ENCODE measurements at places on chromosomes 1 and 21.

DNA sequence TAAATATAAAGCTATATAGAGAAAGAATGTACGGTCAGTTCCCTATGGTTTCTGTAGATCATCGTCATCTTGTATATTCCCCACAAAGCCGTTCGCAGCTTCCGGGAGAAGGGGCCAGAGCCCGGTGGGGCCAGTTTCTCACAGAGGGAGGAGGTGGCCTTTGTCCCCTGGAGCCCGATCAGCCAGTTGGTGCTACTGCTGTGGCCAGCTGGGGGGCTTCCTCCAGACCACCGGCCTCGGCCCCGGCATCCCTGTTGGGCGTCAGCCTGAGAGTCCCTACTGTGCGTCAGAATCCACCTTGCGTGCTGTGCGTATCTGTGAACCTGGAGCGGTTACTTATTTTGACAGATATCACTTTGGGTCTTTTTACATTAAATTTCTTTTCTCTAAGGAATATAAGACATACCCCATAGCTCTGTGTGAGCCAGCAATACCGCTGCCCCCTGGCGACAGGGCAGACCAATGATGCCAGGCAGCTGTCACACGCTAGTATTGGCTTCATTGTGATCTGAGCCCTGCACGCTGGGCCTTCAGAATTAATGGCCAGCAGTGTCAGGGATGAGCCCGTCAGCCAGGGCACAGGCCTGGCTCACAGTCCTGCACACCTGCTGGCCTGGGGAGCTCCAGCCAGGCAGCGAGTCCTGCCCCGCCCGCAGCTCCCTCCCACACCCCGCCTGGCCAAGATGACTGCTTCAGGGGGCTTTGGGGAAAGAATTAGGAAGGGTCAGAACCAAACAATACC is 145.9 kb downstream of the PGBD5 start:
- DNase-seq: no peak

- peak; percentile 77 for DNase-seq
Observed at GRCh38 chr1:211323156-211324063, 3.2 kb upstream of the TRAF5 start.

DNA sequence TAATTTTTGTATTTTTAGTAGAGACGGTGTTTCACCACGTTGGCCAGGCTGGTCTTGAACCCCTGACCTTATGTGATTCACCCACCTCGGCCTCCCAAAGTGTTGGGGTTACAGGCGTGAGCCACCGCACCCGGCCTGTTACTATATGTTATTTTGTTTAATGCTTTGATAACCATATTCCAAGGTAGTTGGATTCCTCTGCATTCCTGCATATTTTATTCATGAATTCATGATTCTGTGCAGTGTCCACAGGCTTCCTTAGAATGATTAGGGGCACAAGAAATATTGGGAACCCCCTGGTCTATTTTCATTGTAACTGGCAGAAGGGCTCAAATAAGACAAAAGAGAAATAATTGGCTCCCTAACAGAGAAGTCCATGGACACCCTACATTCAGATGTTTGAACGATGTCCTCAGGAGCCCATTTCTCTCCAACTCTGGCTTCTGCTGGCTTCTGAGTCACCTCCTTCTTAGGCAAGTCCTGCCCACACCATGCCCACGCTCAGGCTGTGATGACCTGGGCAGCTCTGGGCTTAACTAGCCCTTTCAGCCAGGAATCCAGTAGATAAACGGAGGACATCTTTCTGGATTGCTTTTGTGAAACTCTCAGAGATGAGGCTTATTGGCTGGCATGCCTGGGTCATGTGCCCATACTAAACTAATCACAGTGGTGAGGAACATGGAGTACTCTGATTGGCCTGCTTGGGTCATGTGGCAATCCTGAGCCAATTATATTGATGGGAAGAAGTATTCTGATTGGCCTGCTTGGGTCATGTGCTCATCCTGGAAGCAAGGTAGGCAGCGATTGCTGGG is 32.6 kb downstream of the TNFRSF8 start:
- no peak for DNase-seq

GRCh38 chr1:183374825-183375224 is 43.4 kb downstream of the NMNAT2 start:
- DNase-seq: no peak

- no peak for DNase-seq
Observed at GRCh38 chr1:155077758-155078445, 735 bp upstream of the EFNA3 start.

- DNase-seq: peak; percentile 91
Observed at GRCh38 chr1:2279210-2279639, 51.1 kb downstream of the SKI start.

DNA sequence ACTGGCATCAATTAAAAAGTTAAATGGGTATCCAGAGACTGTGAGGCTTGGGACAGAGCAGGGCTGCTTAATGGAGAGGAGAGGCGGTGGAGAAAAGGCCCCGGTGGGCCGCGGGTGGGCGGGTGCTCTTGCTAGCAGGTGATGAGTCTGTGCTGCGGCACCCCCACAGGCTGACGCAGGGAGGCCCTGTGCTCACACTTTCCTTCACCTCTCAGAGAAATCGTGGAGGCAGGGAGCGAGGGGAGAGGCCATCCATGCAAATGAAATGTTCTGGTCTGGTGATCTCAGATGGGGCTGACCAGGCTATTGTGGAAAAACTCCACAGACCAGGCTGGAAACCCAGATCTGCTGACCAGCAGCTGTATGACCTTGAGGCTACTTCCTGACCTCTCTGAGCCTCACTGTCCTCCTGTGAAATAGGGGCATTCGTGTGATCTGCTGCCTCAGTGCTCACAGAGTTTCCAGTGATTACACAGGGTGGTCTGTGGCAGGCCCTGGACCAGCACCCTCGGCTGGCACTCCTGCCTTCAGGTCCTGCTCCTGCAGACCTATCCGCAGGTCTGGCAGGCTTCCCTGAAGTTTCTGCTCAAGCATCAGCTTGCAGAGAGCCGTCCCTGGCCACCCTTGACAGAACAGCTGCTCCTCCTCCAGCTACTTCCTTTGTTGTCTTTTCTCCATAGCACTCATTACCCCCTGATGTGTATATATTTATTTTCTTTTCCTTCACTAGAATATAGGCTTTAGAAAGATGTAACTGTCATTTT is 89.2 kb downstream of the BEND5 start:
- no peak for DNase-seq

DNA sequence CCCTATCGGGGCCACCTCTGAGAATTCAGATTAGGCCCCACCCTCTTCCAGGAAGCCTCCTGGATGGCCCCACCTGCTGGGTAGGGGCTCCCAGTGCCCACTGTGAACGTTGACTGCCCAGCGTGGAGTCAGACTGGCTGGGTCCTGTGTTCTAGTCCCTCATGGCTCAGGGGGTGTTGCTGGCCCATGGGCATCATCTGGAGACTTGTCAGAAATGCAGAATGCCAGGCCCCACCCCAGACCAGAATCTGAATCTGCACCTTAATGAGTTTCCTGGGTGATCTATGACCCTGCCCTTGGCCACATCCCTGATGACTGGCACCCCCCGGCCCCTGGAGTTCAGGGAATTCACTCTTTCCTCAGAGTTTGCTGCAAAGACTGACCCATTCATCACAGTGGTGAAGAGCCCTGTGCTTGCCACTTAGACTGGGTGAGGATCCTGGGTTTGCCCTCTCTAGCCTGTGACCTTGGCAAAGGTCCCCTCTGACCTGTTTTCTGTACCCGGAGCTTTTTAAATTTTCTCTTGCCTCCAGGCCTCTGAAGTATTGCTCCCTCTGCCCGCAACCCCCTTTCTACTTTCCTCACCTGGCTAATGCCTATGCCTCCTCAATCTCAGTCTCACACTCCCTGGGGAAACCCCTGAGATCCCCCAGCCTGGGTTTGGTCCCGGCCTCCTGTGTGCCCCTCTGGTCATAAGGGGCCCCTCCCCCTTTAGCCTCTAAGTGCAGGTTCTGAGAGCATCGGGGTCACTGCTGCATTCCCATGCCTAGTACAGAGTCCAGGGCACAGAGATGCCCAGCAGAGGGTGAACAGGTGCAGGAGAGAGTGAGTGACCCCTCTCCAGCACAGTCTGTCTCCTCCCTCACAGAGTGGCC is 184.2 kb downstream of the MATN1 start:
- DNase-seq: no peak

DNA sequence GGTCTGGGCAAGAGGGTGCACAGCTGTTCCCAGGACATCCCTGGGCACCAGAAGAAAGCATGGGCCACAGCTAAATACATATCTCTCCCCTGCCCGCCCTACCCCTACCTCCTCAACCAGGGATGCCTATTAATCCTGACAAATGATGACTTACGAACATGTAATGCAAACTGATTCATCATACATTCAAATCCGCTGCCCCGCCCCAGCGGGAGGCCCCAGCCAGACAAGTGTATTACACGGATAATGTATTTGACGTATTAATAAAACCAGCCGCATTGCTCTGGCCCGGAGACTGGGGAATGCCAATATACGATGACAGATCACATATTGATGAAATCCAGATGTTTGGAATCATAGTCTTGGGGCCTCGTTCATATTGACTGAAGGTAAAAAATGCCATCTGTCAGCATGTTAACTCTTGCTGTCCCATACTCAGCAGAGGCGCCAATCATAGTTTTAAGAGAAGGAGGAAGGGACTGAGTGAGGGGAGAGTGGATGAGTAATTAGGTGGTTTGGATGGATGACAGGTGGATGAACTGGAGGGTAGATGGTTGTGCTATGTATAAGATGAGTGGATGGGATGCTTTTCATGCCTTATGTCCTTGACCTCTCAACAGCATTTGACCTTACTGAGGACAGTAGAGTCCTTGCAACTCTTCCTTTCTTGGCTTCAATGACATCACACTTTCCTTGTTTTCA is 68.2 kb downstream of the TMEM53 start:
- DNase-seq: no peak

- DNase-seq: peak; percentile 90
Observed at GRCh38 chr1:229203030-229203751, 67.7 kb upstream of the RAB4A start.

GRCh38 chr1:243756529-243756928 is 93.5 kb downstream of the AKT3 start:
- DNase-seq: no peak

- no peak for DNase-seq
Observed at GRCh38 chr21:42835611-42836401, 43.5 kb downstream of the WDR4 start.

GRCh38 chr21:34180826-34181359 is 107.5 kb downstream of the MRPS6 start:
- peak; percentile 56 for DNase-seq

DNA sequence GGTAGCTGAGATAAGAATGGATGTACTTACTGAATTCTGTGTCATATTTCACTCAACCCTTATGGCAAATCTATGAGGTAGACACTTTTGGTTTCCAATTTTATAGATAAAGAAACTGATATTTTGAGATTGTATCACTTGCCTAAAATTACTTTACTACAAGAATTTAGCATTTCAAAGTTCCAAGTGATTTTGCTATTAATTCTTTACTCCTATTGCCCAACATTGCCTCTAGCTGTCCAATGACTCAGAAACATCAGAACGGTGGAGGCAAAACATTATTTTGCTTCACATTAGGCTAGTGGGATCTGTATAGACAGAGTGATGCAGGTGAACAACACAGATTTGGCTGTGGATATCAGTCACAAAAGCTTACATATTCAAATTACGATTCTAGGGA is 747.2 kb upstream of the NEGR1 start:
- no peak for DNase-seq

- peak; percentile 56 for DNase-seq
Observed at GRCh38 chr1:44655609-44656008, 18.7 kb downstream of the TMEM53 start.

DNA sequence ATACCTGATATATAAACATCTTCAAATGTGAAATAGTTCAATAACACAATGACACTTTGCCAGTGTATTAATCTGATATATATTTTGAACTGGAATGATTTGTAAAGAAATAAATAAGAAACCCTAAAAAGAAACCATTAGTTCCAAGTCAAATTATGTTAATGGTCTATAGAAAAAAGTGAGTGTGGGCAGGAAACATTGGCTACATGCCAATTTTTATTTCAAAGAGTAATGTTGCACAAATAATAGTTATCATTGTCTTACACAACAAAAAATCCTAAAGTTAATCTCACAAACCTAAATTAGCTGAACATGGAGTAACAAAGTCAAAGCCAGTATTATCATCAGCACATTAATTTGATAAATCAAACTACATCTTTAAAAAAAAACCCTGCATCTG is 37.9 kb upstream of the BATF3 start:
- DNase-seq: no peak

DNA sequence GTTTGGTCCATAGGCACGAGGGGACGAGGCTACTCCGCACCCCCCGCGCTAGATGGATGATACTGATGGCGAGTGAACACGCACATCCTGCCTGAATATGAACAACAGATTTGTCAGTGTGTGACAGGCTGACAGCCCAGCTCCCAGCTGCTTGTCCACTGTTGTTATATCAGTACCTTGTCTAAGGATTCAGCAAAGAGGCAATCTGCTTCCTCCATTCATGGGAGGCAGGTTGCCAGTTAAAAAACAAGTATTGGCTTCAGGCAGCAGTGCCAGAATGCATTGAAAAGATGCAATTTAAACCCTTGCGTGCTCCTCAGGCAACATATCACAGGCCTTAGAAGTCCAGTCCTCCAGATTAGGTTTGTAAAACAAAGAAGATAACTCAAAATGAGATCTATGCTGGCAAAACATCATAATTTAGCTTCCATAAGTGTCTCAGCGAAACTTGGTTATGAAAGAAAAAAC is 223.3 kb downstream of the GPATCH2 start:
- DNase-seq: no peak

DNA sequence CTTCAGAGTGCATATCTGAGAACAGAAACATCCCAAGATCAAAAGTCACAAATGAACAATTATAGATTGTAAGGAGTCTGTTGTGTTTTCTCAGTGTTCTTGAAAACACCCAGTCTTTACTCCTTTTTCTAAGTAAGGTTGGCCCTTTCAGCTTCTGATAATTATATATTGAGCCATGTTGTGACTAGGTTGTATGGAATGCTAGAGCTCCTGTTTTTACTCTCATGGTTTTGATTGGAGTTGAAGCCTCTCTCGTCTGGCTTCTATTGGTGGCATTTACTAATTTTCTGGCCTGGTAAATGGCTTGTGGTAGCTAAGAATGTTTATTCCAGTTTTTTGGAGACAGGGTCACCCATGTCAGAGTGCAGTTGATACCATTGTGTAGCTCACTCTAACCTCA is 84.7 kb downstream of the NDUFS5 start:
- no peak for DNase-seq

- DNase-seq: no peak
Observed at GRCh38 chr1:201637282-201638079, 98.6 kb downstream of the NAV1 start.

Data from neural progenitor cell (in vitro differentiated cells).